ENCODE measurements at places on chromosomes 7 and 10. TPM values are rescaled to one million over a fixed set of nuclear protein-coding genes. Genes with fewer than 3 reads are reported as not detected.

The FAM237B gene
- not detected for total RNA-seq

The TMEM196 gene
- total RNA-seq: not detected

The TTYH3 gene
- 34.7 TPM for total RNA-seq

The DGKI gene
- 1.1 TPM for total RNA-seq

The STAG3 gene
- total RNA-seq: not detected

The WAPL gene
- 21.8 TPM for total RNA-seq

The APBB1IP gene
- 7.4 TPM for total RNA-seq

The TRIM50 gene
- not detected for total RNA-seq

The KCP gene
- 5.1 TPM for total RNA-seq

The AP3M1 gene
- 5.8 TPM for total RNA-seq

The PAX2 gene
- total RNA-seq: not detected

The DRGX gene
- total RNA-seq: not detected

The RBP4 gene
- not detected for total RNA-seq

The UPK3BL1 gene
- total RNA-seq: 12.8 TPM

The CRPPA gene
- total RNA-seq: 2.0 TPM

The ATOH7 gene
- not detected for total RNA-seq

The ZMYND11 gene
- total RNA-seq: 49.4 TPM

The LIPK gene
- total RNA-seq: not detected

The LIPJ gene
- total RNA-seq: not detected

The ACSM6 gene
- total RNA-seq: not detected

The COMTD1 gene
- total RNA-seq: 74.2 TPM

The OIT3 gene
- not detected for total RNA-seq

The PPA1 gene
- total RNA-seq: 204 TPM

The ITGA8 gene
- total RNA-seq: not detected

The NEBL gene
- 5.4 TPM for total RNA-seq

The GIMAP8 gene
- total RNA-seq: not detected

The HSPA14 gene
- total RNA-seq: 31.6 TPM

The UPK3BL2 gene
- 27.6 TPM for total RNA-seq

The ZNF775 gene
- total RNA-seq: 10.2 TPM

The TRIM73 gene
- total RNA-seq: 2.4 TPM

The NACAD gene
- total RNA-seq: not detected

The ATXN7L1 gene
- 1.5 TPM for total RNA-seq

The MRPS33 gene
- 60.0 TPM for total RNA-seq

The MRLN gene
- total RNA-seq: not detected

The CALHM1 gene
- not detected for total RNA-seq

The SDK1 gene
- 8.7 TPM for total RNA-seq

The ADAM22 gene
- total RNA-seq: 0.61 TPM

The CALML3 gene
- not detected for total RNA-seq

The HIP1 gene
- total RNA-seq: 25.3 TPM

The ERVW-1 gene
- not detected for total RNA-seq

The CFAP43 gene
- total RNA-seq: 2.7 TPM

The PSMG3 gene
- 106 TPM for total RNA-seq

The GNB2 gene
- 179 TPM for total RNA-seq

The NPTX2 gene
- 40.5 TPM for total RNA-seq

The CELF2 gene
- total RNA-seq: 0.10 TPM

The NANOS1 gene
- total RNA-seq: 22.5 TPM

The FGFR2 gene
- total RNA-seq: 7.4 TPM

The CHST15 gene
- 27.1 TPM for total RNA-seq

The GNAT3 gene
- not detected for total RNA-seq
